HFFc6 (cell line): ENCODE measurements at places on chromosomes 2 and 18. TPM values are rescaled to one million over a fixed set of nuclear protein-coding genes. Genes with fewer than 3 reads are reported as not detected.

The ALPI gene
- not detected in 2 replicates for total RNA-seq

The GDF7 gene
- total RNA-seq, result 0.05 TPM in 1 of 3 replicates, not detected in the others

DNA sequence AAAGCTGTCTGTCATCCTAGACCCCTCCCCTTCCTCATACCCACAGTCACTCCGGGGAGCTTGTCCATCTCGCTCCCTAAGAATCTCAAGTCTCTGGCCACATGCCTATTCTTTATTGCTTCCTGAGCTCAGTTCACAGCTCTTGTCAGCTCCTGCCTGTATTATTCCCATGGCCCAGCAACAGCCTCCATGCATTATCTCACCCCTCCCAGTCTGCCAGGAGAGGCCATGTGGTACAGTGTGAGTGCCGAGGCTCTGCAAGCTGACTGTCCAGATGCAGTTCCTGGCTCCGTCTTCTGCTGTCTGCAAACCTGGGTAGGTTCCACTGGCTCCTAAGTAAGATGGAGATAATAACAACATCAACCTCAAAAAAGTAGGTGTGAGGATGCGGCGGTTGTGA is 79.7 kb downstream of the MRPS9 start:
- H3K27ac ChIP-seq, result no peak overlapping the region
- no peak overlapping the region for H3K4me3 ChIP-seq
- H3K27me3 ChIP-seq, result peaks cover 3% of the 10 kb centered on the region
- DNase-seq, result no peak

- no peak overlapping the region for H3K4me3 ChIP-seq
- DNase-seq, result no peak
- H3K27ac ChIP-seq, result no peak overlapping the region
- peaks cover 5% of the 10 kb centered on the region for H3K27me3 ChIP-seq
- H3K36me3 ChIP-seq, result no peaks in the 10 kb centered on the region
Measured at GRCh38 chr18:3384664-3385563, 65.1 kb upstream of the TGIF1 start.

DNA sequence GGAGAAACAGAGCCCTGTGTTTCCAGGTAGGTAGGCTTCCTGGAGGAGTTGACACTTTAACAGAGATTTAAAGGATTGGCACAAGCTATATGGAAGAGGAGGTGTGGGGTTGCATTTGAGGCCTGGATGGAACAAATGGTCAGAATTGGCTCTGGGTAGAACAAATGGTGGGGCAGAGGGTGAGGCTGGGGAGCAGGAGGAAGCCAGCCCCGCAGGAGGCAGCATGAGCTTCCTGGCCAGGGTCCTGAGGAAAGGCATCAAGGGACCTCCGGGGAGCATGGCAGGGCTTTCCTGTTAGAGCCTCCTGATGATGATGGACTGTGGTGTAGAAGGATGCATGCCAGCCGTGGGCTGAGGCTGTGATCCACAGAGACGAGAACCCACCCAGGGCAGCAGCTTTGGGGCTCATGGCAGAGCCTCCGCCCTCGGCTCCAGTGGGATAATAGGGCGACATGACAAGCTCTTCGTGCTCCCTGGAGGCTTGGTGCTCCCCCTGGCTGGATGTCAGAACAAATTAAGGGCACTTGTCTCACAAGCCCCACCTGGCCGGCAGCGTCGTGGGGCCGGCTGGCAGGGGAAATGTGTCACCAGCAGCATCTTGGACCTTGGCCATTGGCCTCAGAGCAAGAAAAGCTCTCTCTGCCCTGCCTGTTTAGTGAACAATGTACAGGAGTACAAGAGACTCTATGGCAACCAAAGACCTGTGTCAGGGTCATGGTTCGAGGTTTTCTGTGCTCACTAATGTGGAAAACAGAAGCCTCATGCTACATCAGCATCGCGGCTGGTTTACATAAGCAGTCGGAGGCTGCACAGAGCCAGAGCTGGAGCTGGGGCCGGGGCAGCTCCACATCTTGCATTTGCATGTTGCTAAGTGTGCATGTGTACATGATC is 153.5 kb downstream of the MYCN start:
- no peak overlapping the region for H3K27ac ChIP-seq
- H3K36me3 ChIP-seq, result no peaks in the 10 kb centered on the region

DNA sequence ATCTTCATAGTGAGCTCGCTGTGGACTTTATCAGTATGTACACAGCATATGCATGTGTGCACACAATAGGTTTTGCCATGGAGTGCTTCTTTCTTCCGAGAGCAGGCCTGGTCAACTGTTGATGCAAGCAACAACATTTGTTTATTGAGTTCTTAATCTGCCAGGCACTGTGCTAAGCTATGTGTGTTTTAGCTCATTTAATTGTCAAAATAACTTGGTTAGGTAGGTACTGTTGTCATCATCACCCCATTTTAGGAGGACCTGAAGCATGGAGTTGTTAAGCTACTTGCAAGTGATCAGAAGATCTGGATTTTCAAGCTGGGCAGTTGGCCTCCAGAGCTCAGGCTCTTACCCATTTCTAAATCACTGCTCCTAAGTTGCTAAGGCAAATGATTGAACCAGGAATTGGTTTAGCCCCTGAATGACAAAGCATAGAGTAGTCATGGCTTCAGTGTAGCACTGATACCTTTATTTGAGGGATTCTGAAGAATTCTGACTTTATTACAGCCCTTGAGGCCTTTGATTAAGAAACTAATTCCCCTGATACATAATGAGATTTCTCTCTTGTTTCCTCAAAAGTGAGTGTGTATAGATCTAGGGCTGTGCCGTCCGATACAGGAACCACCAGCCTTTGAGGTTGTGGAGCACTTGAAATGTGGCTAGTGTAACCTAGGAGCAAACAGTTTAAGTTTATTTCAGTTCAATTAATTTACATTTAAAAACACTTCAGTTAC is 132.9 kb downstream of the FMNL2 start:
- peak overlapping the region; percentile 35; the same call in 1 of the 2 replicates for H3K4me3 ChIP-seq
- H3K27me3 ChIP-seq, result no peaks in the 10 kb centered on the region
- no peak for DNase-seq
- H3K27ac ChIP-seq, result no peak overlapping the region
- H3K4me1 ChIP-seq, result peaks cover 50% of the 10 kb centered on the region

DNA sequence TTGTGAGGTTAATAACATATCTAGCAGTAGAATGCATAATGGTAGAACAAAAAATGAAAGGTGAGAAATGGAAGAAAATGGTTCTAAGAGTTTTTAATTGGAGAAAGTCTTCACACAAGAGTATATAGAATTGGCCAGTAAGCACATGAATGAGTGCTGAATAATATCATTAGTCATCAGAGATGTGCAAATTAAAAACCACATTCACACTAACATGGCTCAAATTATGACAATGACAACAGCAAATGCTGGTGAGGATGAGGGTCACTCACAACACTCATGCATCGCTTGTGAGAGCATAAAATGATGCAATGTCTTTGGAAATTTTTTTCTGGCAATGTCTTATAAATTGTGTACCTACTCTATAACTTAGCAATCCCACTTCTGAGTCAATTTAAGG is 1355.4 kb upstream of the ACVR2A start:
- no peak for DNase-seq
- peaks cover 2% of the 10 kb centered on the region; the same call in 1 of the 2 replicates for H3K27me3 ChIP-seq
- H3K4me3 ChIP-seq, result no peak overlapping the region
- H3K4me1 ChIP-seq, result no peaks in the 10 kb centered on the region
- H3K27ac ChIP-seq, result no peak overlapping the region

DNA sequence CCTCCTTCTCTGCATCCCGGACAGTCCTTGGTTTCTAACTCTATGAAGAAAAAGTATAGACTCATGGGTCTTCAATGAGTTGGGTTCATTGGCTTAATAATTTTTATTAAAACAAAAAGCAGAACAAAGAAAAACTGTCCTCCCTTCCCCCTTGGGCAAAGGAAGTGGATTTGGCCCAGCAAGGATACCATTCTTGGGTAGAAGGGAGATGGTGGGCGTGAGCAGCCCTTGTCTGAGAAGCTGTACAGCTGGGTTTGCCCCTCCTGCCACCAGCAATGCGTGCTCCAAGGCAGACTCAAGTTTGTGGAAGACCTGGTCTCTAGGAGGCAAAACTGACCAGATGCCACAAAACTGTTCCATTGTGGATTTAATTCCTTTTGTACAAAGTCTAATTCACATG is 12.7 kb downstream of the PCARE start:
- DNase-seq, result no peak
- H3K4me3 ChIP-seq, result no peak overlapping the region
- no peaks in the 10 kb centered on the region for H3K36me3 ChIP-seq
- no peak overlapping the region for H3K27ac ChIP-seq
- H3K27me3 ChIP-seq, result peaks cover 21% of the 10 kb centered on the region; the same call in 1 of the 2 replicates
